Fibroblast of upper back skin (primary cell): ENCODE measurements at places on chromosomes 11 and 22.

DNA sequence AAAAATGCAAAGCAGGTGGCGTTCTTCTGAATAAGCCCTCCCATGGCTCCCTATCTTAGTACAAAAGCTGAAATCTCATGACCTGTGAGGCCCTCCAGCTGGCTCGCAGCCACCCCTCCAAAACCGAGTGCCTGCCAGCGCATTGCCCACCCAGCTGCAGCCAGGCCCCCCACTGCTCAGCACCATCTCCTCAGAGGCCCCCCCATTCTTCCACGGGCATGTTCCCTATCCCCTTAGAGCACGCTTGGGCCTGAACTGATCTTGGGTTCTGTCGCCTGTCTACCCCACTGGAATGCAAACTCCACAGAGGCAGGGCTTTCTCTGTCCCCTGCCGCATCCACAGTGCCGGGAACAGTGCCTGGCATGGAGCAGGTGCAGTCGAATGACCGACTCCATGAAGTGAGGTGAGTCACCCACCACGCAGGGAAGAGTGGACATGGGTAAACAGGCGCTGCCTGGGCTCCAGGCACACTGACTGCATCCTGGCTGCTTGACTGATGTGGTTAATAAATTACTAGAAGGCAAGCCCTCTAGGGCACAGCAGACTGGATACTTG is 11.3 kb upstream of the EFCAB6 start:
- DNase-seq, result no peak

DNA sequence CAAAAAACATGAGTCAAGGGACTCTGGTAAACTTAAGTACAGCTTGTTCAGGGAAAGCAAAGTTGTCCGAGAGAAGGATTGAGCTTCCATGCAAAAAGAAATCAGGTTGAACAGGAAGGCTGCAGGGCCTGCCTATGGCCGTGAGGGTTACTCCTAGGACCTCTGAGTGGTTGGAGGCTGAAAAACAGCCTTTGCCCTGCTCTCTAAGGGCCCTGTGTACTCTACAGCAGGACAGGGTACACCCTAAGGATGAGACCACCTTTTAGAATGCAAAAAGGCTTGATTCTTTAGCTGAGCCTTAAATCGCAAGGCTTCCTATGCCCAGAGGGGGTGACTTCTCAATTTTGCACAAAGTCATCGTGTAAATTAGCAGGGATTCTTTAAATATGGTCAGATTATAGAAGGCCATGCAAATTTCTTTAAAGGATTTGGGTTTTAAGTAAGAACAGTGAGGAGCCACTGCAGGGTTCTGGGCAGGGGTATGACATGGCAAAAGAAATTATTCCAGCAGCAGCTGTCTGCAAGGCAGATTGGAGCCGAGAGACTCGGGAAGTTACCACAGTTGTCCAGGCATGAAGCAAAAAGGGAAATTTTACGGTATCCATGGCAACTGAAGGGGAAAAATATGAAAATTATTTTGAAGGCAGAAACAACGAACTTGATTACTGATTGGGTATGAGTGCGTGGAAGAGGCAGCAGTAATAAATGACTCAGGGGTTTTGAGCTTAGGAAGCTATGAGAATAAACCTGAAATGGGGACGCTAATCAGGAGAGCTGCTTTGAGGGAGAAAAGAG is 91.8 kb downstream of the FAM76B start:
- no peak for DNase-seq

- no peak for DNase-seq
These were observed 65.9 kb downstream of the UBASH3B start for GRCh38 chr11:122721201-122721963.

DNA sequence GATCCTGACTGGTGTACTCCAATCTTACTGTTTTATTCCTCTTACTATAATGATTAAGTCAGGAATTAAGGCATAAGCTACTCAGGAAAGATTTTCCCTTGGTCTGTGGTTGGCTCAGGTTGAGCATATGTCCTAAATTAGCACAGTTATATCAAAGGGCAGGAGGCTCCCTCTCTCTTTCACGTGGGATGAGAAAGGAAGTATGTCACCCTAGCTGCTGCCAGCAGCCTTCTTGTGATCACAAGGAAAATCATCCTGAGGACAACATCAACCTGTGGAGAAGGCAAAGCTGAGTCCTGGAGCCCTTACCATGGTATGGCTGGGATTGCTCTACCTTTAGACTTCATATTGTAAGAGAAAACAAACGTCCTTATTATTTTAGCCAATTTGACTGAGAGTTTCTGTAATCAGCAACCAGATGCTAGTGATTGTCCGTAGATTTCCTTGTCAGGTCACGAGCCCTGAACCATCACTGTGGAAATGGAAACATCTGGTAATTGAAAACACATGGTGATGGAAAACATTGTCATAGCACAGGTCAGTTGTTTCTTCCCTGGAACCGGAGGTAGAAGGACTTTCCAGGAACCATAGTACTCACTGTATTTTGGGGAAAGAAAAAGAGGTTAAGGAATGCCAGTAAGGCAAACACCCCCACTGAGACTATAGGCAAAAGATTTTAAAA is 40.6 kb upstream of the DEUP1 start:
- DNase-seq, result no peak

GRCh38 chr11:128279866-128280265 is 307.5 kb downstream of the ETS1 start:
- no peak for DNase-seq

DNA sequence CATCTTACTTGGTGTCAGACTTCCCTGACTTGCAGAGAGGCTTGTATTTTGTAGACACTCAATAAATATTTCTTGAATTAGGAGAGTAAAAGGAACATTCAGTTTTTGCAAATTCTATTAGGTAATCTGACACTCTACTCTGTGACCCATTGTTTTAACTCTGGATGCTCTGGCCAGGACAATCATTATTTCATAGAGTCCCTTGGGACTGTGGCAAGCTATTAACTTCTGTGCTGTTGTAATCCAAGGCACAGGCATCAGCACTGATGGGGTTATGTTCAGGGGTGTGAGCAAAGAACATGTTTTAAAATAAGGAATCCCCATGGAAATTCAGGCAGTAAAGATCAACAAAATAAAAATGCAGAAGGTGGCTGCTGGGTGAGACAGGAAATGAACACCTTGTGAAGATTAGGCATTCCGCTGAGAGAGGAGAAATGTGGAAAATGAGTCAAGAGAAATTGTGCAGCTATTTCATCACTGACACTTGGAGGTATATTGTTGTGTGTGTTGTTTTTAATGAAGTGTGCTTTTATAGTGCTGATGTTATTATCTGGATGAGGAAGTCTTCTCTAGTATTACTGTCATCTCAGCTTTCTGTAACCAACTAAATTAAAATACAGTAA is 175.2 kb downstream of the WNT11 start:
- DNase-seq, result peak; percentile 41

DNA sequence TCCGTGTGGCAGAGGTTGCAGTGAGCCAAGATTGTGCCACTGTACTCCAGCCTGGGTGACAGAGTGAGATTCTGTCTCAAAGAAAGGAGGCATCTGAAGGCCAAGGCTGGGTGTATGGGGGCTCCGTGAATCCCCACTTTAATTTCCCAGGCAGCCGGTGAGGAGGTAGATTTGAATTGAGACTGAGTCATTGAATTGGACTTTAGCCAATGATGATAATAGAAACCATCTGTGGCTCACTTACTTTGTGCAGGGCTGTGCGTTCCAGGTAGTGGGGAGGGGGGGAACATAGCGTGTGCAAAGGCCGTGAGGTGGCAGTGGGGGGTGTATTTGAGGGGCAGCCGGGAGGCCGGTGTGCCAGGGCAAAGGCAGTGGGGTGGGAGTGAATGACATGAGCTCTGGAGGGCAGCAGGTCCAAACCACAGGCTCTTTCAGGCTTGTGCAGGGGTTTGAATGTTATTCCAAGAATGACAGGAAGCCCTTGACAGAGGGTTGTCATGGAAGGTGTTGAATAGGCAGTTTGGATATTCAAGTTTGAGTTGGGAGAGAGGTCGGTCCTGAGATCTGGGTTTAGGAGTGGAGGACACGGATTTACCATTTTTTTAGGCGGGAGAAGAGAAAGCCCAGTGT is 6.1 kb downstream of the ARHGAP8 start:
- peak; percentile 66 for DNase-seq

GRCh38 chr11:2750101-2750681 is 50.4 kb upstream of the KCNQ1OT1 start:
- no peak for DNase-seq

DNA sequence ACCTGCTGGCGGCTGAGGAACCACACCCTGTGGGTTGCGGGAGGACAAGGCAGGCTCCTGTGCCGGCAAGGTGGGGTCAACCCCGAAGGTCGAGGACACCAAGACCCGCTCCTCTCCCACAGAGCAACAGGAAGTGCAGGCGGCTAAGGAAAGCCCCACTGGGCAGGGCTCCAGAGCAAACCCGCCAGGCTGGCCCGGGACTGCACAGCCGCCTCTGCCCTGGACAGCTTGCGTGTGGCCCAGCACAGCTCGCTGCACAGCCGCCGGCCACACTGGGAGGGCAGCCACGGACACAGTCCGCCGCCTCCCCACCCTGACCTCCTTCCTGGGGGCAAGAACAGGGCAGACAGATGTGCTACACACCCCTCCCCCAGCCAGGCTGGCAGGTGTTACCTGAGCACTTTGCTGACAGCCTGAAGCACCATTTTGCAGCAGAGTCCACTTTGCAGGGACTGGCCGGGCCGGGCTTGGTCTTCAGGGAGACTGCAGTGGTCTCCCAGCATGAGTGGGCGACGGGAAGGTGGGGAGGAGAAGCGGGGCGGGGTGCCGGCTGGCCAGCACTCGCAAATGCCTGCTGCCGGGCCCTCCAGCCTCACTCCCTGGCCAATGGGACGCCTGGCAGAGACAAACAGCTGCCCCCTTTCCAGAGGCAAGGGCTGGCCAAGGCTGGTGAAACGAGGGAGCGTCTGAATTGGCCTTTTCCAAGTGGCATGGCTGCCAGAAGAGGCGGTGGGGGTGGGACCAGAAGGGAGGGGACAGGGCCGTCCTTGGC is at the start of gene MOB2:
Gene MOB2 (minus strand): TSS at position 726 of the 772 bp plus-strand sequence. CDS start 223 bp downstream, at position 503.
- no peak for DNase-seq

GRCh38 chr11:122100756-122101080 is 15.3 kb downstream of the BLID start:
- DNase-seq, result peak; percentile 82

DNA sequence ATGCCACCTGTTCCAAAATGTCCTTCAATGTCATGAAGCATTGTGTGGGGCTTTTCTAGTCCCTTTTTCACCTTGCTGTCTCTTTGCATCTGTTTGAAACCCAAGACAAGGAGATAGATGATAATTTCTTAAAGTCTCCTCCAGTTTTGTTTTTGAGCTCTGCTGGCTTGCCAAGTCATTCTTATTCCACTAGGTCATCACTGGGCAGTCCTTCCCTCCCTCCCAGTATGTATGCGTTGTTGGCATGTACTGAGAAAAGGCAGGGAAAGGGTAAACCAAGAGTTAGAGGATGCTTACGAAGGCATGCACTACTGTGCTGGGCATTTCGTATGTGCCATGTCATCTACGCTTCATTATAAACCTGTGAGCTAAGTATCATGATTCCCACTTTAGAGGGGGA is 78.6 kb downstream of the PARVA start:
- DNase-seq, result no peak

GRCh38 chr11:111046291-111046690 is 199.2 kb upstream of the POU2AF2 start:
- peak; percentile 42 for DNase-seq

- no peak for DNase-seq
These were observed 624.4 kb downstream of the BRD1 start for GRCh38 chr22:49203091-49203858.

DNA sequence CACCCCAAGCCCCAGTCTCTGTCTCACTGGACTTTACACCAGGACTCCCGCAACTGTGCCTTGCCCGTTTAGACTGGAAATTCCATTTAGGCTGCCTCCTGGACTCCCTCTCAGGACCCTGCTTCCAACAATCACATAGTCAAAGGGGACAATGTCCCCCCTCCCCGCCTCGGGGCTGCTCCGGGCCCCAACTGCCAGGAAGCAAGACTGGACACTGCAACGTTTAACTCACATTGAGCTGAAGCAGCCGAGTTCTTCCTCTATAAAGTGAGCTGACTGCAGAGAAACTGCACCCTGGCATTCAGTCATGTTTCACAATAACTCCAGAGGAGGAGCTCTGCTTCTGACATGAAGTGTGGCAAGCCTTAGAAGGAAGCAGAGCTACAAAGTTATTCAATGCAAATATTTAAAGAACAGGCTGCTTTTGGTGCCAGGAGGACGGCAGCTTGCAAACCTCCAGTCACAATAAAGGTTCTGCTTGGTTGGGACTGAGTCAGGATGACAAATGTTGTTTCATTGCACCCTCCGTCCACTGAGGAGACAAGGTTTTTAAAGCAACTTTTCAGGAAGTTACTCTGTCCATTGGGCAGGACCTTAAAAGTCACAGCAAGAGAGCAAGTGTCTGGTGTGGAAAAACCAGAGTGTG is 19.9 kb downstream of the PACSIN2 start:
- peak; percentile 93 for DNase-seq

GRCh38 chr11:68009391-68010089 is 587 bp upstream of the ALDH3B1 start:
- DNase-seq, result peak; percentile 59

DNA sequence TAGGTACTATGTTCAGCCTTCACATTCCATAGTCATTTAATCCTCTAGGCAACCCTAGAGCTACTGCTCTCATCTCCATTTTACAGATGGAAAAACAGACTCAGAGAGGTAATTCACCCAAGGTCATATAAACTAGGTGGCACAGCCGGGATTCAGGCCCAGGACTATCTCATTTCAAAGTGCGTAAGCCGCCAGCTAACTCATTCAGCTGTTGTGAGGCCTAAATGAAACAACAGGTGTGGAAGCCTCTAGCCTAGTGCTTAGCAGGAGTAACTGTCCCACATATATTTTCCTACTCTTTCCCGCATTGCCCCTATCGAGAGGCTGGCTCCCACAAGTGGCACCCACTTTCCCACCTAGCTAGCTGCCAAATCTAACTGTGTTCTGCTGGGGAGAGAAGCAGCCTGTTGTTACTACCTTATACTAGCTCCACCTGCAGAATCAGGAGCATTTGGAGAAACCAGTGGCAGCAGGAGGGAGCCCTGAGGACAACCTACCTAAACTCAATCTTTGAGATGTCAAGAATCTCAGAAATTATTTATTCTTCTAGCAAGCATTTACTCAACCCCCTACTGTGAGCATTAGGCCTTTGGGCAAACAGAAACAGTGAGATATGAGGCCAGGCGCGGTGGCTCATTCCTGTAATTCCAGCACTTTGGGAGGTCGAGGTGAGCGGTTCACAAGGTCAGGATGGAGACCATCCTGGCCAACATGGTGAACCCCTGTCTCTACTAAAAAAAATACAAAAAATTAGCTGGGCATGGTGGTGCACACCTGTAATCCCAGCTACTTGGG is 20.9 kb downstream of the PRG3 start:
- no peak for DNase-seq

- no peak for DNase-seq
These were observed 12.5 kb upstream of the LRRC10B start for GRCh38 chr11:61495801-61496601.

- DNase-seq, result peak; percentile 84
These were observed 92.9 kb downstream of the PDHX start for GRCh38 chr11:35009191-35009943.

DNA sequence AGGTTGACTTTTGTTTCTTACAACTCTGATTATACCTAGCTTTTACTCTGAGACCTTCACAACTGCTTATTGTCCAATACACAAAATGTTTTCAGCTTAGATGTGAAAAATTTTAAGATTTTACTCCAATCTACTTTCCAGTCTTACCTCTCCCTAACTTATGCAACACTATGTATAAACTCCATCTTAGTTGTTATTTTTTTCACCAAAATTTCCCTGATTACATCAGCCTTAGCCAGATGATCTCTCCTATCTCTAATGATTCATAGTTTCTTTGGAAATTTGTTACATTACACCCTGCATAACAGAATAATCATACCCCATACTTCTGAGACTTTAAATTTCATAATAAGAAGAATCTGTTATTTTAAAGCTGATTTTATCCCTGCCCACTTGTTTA is 621.0 kb upstream of the ANO3 start:
- DNase-seq, result peak; percentile 10

- DNase-seq, result no peak
These were observed 9.0 kb downstream of the ATG16L2 start for GRCh38 chr11:72823105-72823804.
